ENCODE measurements at places on chromosomes 5 and 9. TPM values are rescaled to one million over a fixed set of nuclear protein-coding genes. Genes with fewer than 3 reads are reported as not detected.

The ZNF879 gene
- polyA plus RNA-seq, result 8.5 TPM

The PDGFRB gene
- 118 TPM for polyA plus RNA-seq

The PHF24 gene
- 0.14 TPM for polyA plus RNA-seq

The NINJ1 gene
- 46.8 TPM for polyA plus RNA-seq

The MARCHF3 gene
- polyA plus RNA-seq, result 6.3 TPM

The SLCO6A1 gene
- polyA plus RNA-seq, result not detected

The ABLIM3 gene
- 0.91 TPM for polyA plus RNA-seq

The EFCAB9 gene
- polyA plus RNA-seq, result not detected

The ADAMTS12 gene
- polyA plus RNA-seq, result 14.9 TPM

The TPM2 gene
- polyA plus RNA-seq, result 156 TPM

The NDUFS6 gene
- polyA plus RNA-seq, result 67.3 TPM

The STPG3 gene
- 2.2 TPM for polyA plus RNA-seq

The TMEM232 gene
- polyA plus RNA-seq, result 8.3 TPM

The RALGDS gene
- polyA plus RNA-seq, result 30.6 TPM

DNA sequence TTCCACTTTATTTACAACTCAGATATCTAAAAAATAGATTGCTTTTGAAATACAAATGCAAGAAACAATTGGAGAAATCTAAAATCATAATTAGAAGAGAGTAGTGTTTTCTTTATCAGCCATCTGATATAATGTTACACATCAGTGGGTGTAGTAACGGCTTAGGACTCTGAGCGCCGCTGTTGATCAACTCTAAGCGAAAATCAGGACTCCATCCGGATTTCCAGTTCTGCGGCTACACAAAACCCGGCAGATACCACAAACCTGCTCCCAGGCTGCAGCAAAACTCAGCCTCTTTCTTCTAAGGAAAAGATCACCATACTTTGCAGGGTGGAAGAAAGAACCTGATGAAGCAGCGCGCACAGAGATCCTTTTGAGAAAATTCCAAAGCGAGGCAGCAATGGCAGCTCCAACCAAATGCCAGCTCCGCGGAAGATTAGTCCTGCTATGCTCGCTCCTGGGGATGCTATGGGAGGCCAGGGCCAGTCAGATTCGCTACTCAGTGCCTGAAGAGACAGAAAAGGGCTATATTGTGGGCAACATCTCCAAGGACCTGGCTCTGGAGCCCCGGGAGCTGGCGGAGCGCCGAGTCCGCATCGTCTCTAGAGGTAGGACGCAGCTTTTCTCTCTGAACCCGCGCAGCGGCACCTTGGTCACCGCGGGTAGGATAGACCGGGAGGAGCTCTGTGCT, at the start of gene PCDHGA9:
Gene PCDHGA9, plus strand, starts transcription at position 226 of the 691 bp plus-strand sequence. Its CDS starts 175 bp downstream, at position 401.
- no peak for DNase-seq

DNA sequence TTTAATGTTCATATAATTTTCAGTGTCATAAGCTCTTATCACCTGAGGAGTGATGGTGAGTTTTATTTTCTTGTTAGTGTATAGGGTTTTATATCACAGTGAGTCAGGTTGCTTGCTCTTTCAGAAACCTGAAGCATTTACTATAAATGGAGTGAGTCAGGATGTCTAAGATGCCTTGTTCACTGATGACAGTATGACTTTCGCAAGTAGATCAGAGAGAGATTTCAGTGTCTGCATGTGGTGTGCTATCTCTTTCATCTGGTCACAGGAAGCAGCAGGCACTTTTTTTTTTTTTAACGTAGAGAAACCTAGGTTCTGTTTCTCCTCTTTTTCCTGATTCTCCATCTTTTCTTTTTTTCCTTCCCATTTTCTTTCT, 237.1 kb downstream of the DMRTA1 start:
- DNase-seq, result no peak

DNA sequence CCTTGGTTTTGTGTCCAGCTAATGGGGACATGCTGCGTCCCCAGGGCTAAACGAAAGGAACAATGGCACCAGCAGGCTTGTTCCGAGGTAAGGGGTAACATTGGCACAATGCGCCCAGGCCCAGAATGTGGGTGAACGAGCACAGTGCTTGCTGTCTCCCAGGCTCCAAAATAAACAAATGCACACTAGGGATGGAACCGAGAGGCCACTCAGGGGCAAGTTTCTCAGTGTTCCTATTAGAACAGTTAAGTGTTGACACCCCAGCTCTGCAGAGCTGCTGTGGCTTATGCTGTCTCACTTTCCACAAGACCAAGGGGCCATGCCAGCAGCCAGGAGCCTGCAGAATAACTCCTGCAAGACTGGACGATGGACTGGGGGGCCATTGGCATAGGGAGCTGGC, 492.4 kb downstream of the GADD45G start:
- DNase-seq, result no peak

DNA sequence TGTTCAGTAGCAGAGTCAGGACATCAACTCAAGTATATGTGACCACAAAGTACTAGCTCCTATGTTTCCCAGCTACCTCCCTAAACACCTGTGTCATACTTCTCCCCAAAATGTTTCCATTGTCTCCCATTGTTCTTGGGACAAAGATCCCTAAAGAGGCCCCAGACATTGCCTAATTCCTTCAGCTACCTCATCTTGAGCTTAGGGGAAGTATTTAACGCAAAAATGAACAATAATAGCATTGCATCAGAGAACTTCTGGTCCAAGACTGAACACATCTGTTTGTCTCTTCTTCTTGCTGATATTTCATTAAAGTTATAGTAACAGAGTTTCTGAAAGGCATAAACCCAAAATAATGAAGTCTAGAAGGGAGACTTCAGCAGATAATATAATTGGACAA, 430.8 kb downstream of the MTRR start:
- no peak for DNase-seq

- no peak for DNase-seq
Measured at GRCh38 chr9:117249799-117250198, 165.1 kb downstream of the ASTN2 start.

DNA sequence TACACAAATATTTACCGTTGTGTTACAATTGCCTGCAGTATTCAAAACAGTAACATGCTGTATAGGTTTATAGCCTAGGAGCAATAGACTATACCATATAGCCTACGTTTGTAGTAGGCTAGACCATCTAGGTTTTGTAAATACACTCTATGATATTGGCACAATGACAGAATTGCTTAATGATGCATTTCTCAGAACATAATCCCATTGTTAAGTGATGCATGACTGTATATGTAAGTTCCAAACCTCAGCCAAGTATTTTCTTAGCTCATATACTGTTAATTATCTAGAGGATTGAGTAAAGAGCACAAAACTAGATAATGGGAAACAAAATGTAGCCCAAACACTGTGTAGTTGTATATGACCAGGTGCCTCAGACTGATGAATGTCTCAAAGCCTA, 220.1 kb downstream of the ANXA1 start:
- DNase-seq, result no peak

DNA sequence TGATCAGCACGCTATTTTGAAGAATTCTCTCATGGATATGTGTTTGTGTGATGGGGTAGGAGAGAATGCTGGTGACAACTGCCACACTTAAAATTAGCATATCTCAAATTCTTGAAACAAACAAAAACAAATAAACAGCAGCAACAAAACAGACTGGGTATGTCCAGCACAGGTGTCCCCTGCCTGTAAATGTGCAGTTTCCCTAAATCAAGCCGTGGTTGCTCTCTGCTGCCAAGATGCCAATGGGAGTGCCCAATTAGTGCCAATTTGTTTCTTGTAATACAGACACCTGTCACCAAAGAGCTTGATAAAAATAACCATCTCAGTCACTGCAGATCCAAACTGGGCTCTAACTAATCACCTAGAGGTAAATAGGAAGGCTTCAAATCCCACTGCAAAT, 144.2 kb upstream of the SMARCA2 start:
- DNase-seq, result no peak

DNA sequence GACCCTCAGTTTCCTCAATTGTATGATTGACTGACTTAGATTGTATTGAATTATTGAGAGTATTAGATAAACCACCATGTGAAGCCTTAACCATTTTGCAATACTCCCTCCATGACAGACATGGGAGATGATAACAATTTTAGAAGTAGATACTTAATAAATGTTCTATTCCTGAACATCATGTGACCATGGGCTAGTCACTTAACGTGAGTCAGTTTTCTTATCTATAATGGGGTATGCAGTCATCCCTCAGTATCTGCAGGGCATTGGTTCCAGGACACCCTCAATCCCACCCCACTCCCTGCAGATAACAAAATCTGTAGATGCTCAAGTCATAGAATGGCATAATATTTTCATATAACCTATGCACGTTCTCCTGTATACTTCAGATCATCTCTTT, 31.0 kb downstream of the SNX18 start:
- DNase-seq, result no peak

DNA sequence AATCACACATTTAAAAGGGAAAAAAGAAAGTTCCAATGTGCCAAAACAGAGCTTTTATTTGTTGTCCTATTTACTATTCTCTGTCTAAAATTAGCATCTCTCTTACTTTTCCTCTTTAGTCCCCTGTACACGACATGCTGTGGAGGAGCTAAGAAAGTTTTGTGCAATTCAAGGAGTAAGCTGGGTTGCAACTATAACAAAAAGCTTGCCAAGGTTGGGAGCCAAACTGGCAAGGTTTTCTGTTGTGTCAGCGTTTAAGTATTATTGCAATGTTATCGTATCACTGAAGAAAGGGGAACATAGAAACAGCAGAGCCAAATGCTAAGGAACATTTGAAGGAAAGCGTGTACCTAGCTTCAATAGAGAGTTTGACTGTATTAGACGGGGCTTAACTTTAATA, 680.8 kb downstream of the CETN3 start:
- no peak for DNase-seq

GRCh38 chr5:52504584-52505240, 283.0 kb upstream of the ITGA1 start:
- no peak for DNase-seq

DNA sequence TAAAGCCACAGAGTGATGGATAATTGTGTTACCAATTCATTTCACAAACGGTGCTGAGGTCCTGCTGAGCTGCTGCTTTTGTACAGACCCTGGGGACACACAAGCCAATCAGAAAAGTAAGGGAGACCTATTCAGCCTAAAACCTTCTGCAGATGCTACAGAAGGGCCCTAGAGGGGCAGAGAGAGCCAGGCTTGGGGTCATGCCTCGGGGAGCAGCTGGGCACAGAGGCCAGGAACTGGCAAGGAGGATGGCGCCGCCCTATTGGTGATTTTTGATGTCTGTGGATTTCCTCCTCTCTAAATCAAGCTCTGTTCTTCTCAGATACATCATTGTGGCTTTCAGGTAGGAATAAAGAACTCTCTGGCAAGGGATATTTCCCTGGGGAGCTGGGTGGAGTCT, 181.9 kb downstream of the ZNF462 start:
- no peak for DNase-seq

DNA sequence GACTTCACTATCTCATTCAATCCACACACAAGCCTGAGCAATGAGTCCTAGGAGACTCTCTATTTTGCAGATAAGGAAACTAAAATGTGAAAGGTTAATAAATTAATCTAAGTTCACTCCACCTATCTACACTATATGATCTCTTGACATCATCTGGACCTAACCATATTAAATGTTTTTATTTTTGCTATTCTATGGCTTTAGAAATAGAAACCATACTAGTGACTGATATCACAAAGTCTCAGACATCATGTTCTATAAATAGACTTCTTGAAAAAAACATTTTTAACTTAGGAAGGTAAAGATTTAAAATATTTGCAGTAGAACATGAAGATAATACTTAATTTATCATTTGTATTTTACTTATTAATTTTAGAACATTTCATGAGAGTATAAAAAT, 9.4 kb upstream of the ADGRV1 start:
- no peak for DNase-seq

- no peak for DNase-seq
Measured at GRCh38 chr9:121206516-121207370, 5.1 kb upstream of the RAB14 start.

DNA sequence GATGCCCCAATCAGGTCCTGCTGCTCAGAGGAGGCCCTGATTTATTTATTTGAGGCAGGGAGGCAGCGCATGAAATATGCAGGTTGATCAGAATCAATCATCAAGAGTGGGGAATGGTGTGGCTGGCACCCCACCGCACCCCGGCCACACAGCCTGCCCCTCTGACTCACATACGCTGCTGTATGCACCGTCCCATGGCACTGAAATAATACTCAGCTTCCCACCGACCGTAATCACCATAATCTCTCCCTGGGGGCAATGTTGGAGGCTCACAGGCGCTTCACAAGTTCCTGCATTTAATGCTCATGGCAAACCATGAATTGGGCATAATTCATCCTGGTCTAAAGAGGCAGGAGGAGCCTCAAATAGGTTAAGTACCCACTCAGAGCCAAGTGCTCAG, 141.2 kb upstream of the TBC1D2 start:
- DNase-seq, result no peak

- DNase-seq, result no peak
Measured at GRCh38 chr9:107378006-107378405, 94.9 kb downstream of the RAD23B start.

DNA sequence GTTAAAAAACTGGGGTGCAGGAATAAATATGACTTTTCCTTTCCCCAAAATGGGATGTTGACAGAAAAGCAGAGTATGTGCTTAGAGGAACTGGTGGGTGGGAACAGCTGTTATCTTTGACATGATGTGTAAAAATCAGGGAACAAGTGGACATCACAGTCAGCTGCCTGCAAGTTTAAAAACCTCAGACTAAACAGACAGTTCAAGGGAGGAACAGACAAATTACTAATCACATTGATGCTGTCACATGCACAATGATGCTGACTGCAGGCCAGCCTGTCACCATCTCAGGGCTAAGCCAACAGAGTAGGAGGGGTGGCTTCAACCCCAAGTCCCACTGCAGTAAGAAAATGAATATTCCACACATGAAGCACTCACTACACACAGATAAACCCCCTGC, 38.2 kb upstream of the UBAP2 start:
- no peak for DNase-seq

GRCh38 chr9:7363777-7364477, 435.7 kb downstream of the DMAC1 start:
- no peak for DNase-seq

DNA sequence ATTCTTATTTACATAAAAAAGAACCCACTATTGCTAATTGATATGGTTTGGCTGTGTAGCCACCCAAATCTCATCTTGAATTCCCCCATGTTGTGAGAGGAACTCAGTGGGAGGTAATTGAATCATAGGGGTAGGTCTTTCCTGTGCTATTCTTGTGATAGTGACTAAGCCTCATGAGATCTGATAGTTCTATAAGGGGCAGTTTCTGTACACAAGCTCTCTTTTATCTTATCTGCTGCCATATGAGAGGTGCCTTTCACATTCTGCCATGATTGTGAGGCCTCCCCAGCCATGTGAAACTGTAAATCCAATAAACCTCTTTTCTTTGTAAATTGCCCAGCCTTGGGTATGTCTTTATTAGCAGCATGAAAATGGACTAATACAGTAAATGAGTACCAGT, 58.2 kb upstream of the PRR16 start:
- no peak for DNase-seq

- no peak for DNase-seq
Measured at GRCh38 chr9:81886665-81887064, 41.6 kb upstream of the SPATA31D4 start.

DNA sequence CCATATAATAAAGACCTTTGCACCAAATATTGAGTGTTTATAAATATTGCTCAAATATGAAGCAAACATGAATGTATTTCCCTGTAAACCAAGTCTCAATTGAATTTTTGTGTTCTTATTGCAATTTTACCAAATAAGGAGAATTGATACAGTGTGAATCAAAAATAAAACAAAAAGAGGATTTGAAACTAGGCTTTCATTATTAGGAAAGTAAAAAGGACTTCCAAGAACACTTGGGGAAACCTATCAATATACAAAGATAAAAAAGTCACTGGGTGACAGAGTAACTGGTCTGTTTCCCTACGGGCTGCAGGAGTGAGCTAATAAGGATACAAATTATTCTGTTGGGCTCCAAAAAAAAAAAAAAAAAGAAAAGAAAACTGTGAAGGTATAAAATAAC, 44.8 kb upstream of the SNX2 start:
- no peak for DNase-seq

- DNase-seq, result no peak
Measured at GRCh38 chr9:16180546-16180945, 627.7 kb downstream of the CCDC171 start.
